ENCODE measurements at places on chromosomes 16 and 17.

GRCh38 chr17:57669671-57670529 lies 75.2 kb downstream of the CCDC182 start:
- no peak for DNase-seq

DNA sequence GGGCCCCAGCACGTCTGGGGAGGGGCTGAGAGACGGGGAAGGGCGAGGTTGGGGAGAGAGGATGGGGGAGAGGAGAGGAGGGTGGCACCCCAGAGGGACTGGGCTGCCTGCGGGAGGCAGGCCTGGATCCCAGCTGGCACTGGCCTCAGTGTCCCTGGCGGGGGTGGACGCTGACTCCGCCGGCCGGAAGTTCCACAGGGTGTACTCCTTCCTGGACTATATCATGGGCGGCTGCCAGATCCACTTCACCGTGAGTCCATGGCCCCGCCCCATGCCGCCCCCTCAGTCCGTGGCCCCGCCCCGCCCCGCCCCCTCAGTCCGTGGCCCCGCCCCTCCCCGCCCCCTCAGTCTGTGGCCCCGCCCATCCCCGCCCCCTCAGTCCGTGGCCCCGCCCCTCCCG lies 11.3 kb downstream of the CPNE7 start:
- no peak for DNase-seq

DNA sequence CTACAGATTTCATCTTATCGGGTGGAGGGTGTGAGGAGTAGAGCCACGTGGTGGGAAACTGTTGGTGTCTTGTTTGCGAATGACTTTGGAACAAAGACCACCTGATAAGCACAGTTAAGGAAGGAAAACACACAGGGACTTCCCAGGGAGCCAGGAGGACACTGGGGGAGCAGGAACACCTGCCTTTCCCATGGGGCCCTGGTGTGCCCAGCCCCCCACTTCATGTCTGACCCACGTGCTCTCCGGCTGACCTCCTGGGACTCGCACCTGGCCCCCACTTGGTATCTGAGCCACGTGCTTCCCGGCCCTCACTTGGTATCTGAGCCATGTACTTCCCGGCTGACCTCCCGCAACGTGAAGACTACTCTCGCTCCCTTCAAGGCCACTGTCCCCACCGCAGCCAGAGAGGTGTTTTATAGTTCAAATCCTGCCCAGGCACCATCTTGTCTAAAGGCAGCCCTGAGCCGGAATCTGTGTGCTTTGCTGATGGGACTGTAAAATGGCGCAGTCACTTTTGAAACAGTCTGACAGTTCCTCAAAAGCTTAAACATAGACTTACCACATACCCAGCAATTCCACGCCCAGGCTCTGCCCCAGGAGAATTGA lies 5.4 kb upstream of the CSNK1D start:
- DNase-seq = no peak

- DNase-seq = peak; percentile 22
Measured at GRCh38 chr17:954431-955164, 25.0 kb downstream of the NXN start.

GRCh38 chr16:84087001-84087400 lies 29.7 kb downstream of the MBTPS1 start:
- DNase-seq = no peak

- peak; percentile 36 for DNase-seq
Measured at GRCh38 chr17:47719411-47720152, 13.5 kb upstream of the TBX21 start.

GRCh38 chr17:55216888-55217287 lies 47.9 kb upstream of the HLF start:
- DNase-seq = no peak

DNA sequence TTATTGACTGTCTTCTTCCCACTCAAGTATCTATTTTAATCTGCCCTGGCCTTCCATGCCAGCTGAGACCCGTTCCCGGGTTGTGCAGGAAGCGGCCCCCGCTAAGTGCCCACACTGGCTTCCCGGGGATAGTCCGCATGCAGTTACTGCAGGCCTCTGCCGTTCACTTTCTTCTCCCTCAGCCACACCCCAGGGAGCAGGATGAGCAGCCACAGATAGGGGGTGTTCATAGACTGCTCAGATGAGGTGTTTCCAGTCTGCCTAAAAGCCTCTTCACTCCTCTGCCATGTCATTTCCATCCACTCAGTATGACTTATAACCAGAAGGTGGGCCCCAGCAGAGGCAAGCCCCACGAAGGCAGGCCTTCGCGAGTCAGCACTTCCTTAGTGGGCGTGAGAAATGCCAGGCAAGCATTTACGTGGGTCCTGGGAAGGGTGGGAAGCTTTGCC lies 7.7 kb downstream of the MED9 start:
- DNase-seq = no peak

- no peak for DNase-seq
Measured at GRCh38 chr17:19873346-19873745, 5.6 kb upstream of the ULK2 start.

DNA sequence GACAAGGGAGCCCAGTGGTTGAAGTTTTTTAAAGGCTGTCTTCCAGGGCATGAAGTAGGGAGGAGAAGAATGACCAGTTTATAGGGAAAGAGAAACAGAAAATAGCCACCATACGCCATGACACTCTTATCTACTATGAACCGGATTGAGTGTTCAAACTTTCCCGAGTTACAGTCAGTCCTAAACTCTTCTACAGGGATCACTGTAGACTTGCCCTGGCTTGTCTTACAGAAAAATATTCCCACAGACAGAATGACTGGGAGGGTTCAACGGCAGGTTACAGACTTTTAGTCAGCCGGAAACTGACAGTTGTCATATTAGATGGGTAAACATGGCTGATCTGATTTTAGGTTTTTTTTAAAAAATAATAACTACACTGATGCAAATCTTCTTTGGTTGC lies 662.5 kb upstream of the SOX9 start:
- no peak for DNase-seq

- no peak for DNase-seq
Measured at GRCh38 chr16:75535901-75536300, at the start of gene CHST5. Gene CHST5 (minus strand): TSS chr16:75536108. CDS start chr16:75530384, 5,724 bp downstream.

DNA sequence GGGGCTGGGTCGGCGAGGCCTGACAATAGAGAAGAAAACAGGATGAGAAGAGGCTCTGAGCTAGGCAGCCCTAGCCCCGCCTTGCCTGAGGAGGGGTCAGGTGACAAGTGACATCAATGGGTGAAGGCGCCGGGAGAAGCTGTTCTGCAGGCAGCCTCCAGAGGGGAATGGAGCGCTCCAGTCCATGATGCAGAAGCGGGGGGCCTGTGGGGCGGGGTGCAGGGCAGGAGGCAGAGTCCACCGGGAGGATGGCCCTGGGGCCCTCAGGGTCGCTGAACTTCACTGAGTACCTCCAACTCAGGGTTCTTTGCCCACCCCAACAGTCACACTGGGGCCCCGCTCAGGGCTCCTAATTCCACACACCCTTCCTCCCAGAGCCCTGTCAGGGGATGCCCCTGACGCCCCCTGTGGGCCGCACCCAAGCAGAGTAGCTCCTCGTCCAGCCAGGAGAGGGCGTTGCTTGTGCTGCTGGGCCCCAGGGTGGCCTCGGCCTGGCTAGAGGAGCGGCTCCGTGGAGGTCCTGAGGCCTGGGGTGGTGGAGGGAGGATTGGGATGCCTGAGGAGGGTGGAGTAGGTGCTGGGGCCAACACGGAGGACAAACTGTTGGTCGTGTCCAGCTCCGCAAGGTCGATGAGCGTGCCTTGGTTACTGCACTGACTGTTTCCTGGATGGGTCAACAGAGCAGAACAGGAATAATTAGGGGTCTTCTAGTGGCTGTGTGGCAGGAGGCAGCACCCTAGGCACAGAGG lies 20.8 kb downstream of the GGA3 start:
- no peak for DNase-seq
